ENCODE measurements at places on chromosomes 3 and 15.

GRCh38 chr3:3587647-3587972, 211.6 kb upstream of the LRRN1 start:
- DNase-seq, result no peak

- DNase-seq, result no peak
Observed at GRCh38 chr3:198081421-198081844, 121.4 kb downstream of the LMLN start.

GRCh38 chr15:85443593-85444087, 63.2 kb downstream of the AKAP13 start:
- DNase-seq, result no peak

DNA sequence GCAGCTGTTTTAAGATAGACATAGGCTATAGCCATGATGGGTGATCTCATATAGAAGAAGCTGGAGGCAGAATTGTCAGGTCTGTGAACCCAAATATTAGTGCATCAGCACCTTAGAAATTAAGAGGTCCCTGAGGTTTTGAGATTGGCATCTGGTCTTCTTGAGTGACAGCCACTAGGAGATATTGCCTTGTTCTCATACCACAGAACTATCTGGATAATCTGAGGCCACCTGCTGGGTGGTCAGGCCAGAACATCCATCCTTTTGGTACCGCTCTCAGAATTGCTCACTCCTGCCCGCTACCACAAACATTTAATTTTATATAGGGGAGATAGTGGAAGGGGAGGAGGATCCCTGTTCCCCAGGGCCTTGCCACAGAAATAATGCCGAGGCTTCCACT, 210.6 kb upstream of the ZPLD1 start:
- DNase-seq, result peak; percentile 19

DNA sequence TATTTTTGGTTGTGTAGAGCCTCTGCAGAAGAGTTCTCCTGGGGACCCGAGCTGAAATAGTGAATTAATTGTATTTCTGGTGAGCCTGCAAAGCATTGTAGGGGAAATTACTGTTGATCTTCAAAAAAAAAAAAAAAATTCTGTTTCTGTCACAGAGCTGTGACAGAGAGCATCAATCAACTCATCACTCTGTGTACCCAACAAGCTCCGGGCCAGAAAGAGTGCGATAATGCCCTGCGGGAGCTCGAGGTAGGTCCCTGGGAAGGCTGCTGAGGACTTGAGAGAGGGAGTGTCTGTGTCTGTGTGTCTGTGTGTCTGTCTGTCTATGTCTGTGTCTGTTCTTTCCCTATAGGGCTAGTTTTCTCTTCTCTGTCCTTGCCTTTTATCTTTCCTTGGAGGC, 294.4 kb upstream of the TPM1 start:
- no peak for DNase-seq

DNA sequence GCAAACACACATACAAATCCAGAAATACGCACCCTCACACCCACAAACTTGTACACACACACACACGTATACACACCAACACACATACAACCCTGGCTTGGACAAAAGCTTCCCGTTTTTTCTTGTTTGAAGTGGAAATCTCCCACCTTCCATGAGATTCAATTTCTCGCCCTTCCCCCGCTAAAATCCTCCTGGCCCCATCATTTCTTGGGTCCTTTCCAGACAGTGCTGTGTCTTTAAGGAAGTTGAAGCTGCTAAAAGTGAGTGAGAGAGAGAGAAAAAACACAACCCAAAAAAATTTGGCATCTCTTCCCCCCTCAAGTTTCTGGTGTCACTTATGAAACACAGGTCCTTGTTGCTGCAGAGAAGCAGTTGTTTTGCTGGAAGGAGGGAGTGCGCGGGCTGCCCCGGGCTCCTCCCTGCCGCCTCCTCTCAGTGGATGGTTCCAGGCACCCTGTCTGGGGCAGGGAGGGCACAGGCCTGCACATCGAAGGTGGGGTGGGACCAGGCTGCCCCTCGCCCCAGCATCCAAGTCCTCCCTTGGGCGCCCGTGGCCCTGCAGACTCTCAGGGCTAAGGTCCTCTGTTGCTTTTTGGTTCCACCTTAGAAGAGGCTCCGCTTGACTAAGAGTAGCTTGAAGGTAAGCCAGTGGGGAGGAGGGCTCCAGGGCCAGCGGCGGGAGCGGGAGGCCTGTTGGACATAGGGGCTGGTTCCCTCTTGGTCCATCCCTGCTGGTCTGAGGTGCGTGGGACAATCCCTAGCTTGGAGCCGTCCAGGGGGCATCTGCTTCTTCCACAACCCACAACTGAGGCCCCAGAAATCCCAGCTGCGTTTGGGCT, at the start of gene ISLR:
ISLR (plus strand) TSS at position 331 of the 839 bp plus-strand sequence. CDS start 1,149 bp downstream, outside the sequence.
- peak; percentile 78 for DNase-seq

DNA sequence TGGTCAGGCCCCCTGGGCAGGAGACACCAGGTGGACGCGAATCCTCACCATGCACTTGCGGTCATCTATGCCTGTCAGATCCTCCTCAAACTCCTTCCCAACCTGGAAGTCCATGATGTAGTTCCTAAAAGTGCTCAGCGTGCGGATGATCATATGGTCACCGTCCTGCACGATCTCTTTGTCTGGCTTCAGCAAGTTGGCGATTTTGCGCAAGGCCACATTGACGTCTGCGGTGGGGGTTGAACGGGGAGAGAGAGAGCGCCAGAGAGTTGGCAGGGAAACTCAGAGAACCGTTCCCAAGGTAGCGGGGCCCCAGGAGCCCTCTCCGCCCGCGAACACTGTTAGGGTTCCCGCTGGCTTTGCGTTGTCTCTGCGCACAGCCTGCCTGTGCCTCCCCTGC, 809 bp downstream of the RBP1 start:
- no peak for DNase-seq

- DNase-seq, result no peak
Observed at GRCh38 chr3:120741837-120742197, 499 bp downstream of the RABL3 start.

- no peak for DNase-seq
Observed at GRCh38 chr3:43843386-43843785, 152.6 kb downstream of the ABHD5 start.

DNA sequence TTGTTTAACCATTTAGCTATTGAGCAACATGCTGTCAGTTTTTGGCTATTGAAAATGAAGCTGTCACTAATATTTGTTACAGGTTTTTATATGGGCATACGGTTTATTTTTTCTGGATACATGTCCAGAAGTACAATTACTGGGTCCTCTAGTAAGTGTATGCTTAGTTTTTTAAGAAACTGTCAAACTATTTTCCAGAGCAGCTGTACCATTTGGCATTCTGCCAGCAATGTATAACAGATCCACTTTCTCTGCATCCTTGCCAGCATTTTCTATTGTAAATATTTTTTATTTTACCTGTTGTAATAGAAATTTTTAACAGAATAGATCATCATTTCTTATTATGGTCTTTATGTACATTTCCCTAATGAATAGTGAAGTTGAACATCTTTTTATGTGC, 658.8 kb downstream of the EDEM1 start:
- no peak for DNase-seq

- DNase-seq, result peak; percentile 17
Observed at GRCh38 chr15:91790836-91791235, 62.7 kb upstream of the SLCO3A1 start.

DNA sequence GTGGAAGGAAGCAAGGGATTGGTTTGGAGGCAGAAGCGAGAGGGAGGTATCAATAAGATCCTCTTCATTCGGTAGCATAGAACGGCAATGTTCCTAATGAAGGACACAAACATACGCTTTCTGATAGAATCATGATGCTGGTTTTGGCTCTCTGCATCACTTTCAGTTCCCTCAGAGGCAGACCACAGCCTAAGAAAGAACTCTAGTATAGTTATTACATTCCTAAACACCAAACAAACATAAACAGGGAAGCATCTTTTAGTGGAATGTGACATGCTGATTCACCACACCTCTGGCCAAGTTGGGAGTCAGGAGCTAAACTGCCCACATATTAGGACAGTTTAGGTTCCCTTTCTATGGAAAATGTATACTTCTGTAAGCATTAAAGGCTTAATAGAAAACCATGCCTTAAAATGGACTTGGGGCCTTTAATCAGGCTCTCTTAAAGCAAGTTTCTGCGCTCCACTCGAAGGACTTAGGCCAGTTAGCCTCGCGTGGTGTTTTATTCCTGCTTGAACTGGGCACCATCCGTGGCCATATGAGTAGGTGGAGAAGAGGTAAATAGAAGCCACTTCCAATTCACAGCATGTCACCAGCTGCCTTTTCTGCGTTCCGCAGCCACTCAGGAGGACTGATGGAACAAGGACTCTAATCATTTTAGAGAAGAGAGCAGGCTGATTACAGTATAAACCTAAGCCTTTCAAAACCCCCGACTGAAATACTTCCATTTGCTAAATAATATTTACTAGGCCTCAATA, 53.7 kb downstream of the CD47 start:
- DNase-seq, result peak; percentile 82

- DNase-seq, result peak; percentile 63
Observed at GRCh38 chr3:172461530-172462138, 13.4 kb upstream of the GHSR start.

- peak; percentile 13 for DNase-seq
Observed at GRCh38 chr3:66499881-66500575, 794 bp downstream of the LRIG1 start.

DNA sequence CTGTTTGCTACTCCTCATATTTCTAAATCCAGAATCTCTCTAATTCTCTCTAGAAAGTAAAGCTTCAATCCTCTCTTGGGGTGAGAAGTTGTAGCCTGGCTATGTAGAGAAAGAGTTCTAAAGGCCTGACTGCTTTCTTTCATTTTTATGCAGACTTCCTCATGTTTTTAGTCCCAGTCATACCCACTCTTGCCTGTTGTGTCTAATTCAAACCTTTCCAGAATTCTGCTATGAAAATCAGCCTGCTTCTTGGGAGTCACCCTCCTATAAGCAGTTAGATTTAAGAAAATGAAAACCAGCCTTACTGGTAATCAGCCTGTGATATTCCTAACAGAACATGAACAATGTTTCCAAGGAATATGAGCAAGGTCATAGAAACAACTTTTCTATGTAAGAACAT, 14.8 kb upstream of the ZNF639 start:
- no peak for DNase-seq

DNA sequence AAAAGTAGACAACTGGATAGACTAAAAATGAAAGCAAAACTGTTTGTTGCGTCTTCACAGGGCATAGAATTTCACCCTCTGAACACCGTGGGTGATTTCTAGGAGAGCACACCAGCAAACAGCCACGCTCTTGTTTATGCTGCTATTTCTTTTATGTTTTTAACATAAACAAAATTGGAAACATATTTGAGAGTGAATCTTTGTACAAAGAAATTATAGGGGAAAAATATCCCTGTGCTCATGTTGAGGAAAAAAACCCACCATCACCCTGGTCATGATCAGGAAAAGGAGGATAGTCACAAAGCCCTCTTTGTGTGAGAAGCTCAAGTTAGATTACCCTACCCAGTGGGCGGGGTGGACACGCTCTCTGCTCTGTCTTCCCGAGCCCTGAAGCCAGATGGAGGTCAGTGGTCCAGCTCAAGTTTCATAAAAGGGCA, 313.3 kb downstream of the SATB1 start:
- DNase-seq, result peak; percentile 44

DNA sequence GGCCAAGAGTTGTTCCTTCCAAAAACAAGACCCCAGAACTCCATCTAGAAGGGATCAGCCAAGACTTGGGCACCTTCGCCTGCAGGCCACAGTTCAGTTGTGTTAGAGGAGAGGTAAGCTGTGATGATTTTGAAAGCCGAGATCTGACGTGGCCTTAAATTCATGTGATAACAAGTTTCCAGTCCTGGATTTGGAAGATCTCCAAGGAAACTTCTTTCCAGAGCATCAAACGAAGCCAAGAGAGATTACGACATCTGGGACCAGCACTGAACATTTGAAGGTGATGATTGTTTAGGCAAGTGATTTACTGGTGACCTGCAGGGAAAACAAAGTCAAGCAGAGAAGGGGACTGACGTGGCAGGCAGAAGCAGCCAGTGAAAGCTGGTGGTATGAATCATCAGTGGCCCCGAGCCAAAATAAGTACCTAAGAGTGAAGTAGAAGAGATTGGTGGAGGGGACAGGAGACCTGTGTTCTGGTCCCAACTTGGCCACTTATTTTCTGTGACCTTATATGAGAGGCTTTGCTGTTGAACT, 339.0 kb upstream of the PROK2 start:
- peak; percentile 83 for DNase-seq

- DNase-seq, result peak; percentile 86
Observed at GRCh38 chr3:112043621-112044201, 9.2 kb downstream of the TMPRSS7 start.

DNA sequence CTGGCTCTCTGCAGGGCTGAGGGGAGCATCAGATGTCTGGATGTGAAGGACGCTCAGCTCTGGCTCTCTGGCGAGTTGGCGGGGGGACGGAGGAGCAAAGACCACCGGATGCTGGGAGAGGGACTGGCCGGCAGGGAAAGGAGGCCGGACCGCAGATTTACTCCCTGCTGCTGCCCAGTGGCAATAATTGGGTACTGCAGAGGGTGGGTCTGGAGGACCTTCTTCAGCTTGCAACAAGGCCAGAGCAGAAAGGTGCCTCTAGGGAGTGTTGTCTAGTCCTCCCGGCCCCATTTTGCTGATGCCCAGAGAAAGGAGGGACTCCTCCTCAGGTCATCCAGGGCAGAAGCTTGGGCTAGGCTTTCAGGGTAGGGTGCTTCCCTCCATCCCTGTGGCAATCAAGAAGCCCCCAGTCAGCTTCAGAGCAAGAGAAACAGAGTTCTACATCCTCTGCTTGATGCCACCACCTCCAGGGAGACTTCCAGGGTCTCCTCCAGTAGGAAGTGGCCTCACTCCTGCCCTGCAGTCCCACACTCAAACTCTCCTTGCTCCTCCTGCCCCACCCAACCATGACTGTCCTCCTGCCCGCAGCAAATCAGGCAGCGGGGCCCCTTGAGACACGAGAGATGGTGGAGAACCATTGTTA, 20.3 kb upstream of the CSPG4 start:
- peak; percentile 57 for DNase-seq

- DNase-seq, result no peak
Observed at GRCh38 chr3:126111566-126112475, 27.9 kb upstream of the SLC41A3 start.

GRCh38 chr15:101541501-101542292, 52.2 kb upstream of the PCSK6 start:
- no peak for DNase-seq

DNA sequence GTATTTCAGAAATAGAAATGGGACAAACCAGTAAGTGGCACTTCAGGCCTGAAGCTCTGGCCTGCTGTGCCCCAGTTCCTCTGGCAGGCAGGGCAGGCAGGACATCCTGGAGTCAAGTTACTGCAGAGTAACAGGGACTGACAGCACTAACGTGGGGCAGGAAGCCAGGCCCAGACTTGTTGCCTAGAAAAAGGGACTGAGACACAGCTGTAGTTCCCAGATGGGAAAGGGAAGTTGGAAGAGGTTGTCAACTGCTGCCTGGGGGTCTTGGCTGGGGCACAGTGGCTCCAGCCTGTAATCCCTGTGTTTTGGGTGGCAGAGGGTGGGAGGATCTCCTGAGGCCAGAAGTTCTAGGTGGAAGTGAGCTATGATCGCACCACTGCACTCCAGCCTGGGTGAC, 171.9 kb downstream of the FMN1 start:
- DNase-seq, result peak; percentile 69
